ENCODE measurements at places on chromosomes 6 and 20.

GRCh38 chr6:96505363-96505762, 16.2 kb upstream of the UFL1 start:
- DNase-seq, result no peak

DNA sequence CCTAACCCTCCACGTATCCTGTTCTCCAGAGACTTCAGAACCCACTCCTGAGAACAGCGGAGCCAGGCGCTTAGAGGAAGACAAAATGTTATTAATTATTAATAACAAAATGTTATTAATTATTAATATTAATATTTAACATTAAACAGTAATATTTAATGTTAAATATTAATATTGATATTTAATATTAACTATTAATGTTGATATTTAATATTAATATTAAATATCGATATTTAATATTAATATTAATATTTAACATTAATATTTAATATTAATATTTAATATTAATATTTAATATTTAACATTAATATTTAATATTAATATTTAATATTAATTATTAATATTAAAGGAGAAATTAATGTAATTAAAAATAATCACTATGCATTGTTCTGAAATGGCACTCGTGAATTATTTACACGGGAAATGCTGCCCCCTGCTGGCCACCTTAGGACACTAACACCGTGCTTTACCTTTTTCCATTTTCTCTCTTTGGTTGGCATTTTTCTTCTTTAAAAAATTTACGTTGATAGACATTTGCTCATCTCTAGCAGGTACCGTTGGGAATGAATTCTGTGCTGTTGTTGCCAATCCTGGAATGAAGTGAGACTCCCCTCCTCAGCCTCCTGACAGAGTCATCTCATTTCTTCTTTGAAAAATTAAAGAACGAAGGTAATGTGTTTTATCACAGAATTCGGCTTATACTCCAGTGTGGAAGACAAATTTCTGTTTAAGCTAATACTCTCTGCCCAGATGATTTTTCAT, 7.5 kb upstream of the GGTLC1 start:
- peak; percentile 46 for DNase-seq

DNA sequence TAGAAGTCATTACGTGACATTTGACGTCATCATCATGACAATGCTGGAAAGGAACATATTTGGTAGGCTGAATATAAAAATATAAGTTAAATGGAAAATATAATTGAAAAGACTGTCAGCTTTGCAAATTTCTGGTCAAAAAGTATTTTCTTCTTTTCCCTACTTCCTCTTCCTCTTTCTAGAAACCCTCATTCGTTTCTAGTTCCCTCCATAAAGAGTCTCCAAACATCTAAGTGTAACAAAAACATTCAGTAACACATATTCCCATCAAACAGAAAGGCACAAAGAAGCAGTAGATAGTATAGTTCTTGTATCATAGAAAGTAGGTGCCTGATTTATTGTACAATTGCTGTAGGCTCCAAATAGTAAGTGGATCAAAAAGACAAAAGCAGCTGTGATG, 150.8 kb upstream of the FAM83B start:
- no peak for DNase-seq

GRCh38 chr6:104837158-104837557, 22.6 kb downstream of the HACE1 start:
- DNase-seq, result no peak

DNA sequence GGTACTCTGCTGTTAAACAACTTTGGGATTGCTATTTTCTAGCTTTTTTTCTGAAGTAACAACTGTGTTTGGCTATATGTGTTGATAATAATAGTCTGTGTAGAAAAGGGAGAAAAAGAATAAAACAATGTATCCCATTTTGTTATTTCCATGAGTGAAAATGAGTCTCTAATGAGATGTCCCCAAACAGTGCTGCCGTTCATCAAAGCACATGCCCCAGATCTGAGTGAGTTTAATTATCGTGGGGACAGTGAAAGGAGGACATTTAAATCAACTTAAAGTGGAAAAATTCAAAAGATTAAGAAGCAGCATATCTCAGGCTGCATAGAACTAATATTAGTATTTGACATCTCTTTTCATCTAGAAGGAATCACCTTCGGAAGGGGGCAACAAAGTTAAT, 59.6 kb downstream of the NCOA7 start:
- DNase-seq, result no peak

GRCh38 chr20:8457978-8458377, 325.9 kb downstream of the PLCB1 start:
- no peak for DNase-seq

DNA sequence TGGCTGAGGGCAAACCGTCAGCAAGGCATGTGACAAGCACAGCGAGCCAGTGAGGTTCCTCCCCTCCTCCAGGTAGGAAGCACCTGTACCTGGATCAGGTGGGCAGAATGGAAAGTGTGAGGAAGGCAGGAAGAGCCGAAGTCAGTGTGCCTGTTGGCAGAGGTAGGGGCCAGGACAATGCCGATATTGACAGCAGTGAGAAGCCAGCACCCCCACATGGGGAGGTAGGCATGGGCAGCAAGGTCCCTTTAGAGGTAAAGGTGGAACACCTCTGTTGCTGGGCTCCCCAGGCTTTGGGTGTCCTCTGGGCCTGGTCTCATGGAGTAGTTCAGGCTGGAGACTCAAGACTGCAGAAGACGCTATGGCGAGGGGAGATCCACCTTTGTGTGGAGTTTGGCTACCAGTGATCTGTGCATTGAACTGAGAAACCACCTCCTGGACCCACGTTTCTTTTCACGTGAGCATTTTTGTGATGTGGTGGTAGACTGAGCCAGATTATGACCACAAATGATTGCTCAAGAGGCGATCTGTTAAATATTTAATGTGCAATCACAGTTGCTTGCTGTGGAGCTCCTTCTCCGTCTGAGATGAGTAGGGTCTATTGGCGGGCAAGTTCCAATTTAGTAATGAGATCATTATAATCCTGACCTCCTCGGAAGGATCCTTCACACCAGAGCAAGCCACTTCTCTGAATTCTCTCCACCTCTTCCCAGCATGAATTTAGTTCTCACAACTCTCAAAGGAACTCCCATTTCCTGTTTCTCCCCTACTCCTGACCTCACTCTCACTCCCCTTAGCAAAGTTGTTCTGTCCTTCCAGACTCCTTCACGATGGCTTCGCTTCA, 174.8 kb downstream of the CDH26 start:
- no peak for DNase-seq

DNA sequence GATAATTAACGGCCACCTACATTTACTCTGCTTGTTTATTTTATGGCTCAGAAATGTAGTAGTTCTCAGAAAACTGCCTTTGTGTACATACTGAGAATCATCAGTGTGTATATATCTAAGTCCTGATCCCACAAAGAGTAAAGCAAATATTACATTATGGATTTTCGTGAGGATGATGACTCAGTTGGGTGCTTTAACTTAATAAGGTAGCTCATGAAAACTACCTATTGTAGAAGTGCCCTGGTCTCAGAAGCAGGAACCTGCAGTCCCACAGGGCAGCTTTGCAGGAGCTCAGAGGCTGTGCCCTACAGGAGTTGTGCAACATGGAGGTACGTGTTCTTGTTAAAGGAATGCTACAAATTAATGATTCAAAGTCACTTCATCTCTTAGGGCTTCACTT, 108.2 kb downstream of the PLG start:
- DNase-seq, result no peak

DNA sequence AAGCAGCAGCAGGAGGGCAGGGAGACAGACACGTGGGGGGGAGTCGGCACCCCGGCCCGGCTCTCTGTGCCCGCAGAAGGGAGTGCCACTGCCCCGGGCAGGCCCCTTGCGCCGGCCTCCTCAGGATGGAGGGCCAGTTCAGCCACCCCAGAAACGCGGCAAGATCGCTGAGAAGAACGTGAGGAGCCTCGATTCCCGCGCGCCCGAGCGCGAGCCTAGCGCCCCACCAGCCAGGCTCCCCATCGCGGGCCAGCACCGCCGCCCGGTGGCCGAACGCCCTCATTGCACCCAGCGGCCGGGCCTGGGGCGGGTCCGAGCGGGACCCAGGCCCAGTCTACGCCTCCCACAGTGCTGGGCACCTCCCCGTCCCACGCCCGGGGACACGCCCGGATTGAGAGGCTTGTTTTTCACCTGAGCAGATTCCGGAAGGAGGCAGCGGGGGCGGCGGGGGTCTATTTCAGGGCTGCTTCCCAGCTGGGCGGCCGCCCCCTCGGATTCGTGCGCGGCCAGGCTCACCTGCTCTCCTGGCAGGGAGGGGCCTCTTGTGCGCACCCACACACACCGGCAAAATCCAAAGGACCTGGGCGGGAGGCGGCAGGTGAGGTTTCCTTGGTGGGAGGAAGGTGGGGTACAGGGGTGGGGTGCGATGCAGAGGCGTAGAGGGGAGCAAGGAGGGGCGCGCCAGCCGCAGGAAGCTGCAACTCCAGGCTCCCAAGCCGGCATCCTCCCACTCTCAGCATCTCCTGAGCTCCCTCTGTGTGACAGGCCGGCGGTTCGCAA, 9.0 kb upstream of the GRM4 start:
- peak; percentile 38 for DNase-seq

- DNase-seq, result no peak
These were observed 1295.1 kb downstream of the EPHA7 start for GRCh38 chr6:92124200-92124651.

GRCh38 chr6:71126506-71126905, 162.1 kb upstream of the OGFRL1 start:
- no peak for DNase-seq

DNA sequence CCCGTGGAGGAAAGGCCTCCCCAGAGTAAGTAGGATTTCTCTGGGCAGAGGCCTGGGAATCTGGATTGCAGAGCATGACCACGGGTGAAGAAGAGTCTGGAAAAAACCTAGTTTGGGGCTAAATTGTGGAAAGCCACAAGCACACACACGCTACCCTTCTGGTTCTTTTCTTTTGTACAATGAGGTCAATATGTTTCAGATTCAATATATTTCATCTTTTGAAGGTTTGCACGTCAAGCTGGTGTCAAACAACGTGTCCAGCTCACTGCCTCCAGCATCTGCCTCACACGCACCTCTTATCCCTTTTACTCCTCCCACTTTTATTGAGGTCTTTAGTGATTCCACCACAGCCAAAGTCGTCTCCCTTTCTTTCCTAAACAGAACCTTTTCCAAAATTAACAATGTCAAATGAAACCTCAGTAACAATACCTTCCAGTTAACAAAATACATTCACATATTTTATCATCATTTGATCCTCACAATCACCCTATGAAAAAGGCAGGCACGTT, 773 bp upstream of the EPB41L2 start:
- DNase-seq, result no peak

DNA sequence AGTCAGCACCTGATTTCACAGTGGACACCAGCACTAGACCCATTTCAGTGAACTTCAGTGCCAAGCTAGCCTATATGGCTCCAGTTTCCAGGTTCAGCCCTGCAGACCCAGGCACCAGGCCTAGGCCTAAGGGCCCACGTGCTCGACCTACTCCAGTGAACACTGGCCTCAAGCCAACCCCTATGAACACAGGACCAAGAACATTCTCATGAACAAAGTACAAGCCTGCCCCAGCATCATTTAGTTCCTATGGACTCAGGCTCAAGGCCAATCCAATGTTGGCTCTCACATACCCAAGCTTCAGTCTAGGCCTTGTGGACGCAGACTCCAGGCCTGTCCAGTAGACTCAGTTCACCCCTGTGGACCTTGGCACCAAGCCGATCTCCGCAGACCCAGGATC, 385.5 kb downstream of the DHX35 start:
- no peak for DNase-seq

GRCh38 chr20:53165452-53165851, 193.3 kb downstream of the TSHZ2 start:
- no peak for DNase-seq

- DNase-seq, result no peak
These were observed 615 bp upstream of the NTSR1 start for GRCh38 chr20:62707921-62708521.

DNA sequence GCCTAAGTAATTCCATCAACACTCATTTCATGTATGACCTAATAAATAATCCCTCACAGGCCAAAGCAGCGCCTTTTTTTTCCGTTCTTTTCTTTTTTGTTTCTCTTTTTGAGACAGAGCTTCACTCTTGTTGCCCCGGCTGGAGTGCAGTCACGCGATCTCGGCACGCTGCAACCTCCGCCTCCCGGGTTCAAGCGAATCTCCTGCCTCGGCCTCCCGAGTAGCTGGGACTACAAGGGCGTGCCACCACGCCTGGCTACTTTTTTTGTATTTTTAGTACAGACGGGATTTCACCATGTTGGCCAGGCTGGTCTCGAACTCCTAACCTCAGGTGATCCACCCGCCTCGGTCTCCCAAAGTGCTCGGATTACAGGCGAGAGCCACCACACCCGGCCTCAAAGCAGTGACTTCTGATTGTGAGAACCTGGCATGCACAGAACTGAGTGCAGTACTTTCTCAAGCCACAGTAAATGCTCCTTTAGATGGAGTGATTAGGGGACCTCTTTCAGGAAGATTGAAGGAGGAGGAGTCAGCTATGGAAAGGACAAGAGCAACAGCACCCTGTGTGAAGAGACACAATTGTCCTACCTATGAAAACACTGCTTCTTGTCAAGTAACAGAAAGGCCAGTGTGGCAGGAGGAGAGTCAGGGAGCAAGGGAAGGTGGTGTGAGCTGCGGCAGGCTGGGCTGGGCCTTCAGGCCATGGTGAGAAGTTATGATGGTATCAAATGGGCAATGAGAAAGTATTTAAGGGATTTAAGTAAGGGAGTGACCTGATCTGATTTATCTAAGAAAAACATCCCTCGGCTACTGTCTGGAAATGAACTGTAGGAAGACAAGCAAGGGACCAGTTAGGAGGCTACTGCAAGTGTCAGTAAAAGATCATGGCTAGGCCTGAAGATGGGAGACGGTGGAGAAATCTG, 1.7 kb upstream of the SCAF8 start:
- no peak for DNase-seq

DNA sequence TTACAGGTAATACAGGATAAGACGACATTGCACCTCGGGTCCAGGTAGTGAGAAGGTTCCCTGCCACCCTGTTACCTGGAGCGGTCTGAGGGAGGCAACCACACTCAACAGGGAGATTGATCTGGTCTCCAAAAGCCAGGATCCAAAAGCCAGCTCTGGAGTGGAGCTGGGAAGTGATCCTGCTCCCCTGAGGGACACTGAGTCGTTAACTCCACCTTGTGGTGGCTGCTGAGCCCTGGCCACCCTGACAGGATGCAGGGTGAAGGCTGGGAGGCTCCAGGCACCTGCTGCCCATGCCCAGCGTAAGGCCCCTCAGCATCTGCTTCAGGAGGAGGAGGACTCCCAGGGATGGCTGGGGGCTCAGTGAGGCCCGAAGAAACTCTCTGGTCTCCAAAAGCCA, 38.7 kb upstream of the SLC22A2 start:
- DNase-seq, result no peak

- DNase-seq, result no peak
These were observed 141.7 kb downstream of the STXBP5 start for GRCh38 chr6:147345902-147346301.

DNA sequence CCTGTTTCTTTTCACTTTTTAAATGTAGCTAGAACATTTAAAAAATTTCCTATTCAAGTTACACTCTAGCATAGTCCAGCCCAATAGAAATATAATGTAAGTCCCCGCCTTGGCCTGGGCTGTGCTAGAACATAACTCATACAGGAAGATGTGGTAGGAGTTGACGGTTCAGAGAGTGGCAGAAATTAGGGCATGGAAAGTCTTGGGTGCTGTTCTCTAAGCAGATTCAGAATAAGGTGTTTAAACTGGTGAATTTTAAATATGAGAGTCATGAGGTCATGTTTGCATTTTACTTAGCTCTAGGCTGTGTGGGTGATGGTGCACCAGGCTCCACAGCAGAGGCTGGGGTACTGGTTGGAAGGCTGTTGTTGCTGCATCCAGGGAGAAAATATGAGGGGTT, 256.5 kb downstream of the FARS2 start:
- no peak for DNase-seq

- DNase-seq, result no peak
These were observed 180.9 kb downstream of the TTLL2 start for GRCh38 chr6:167505782-167506181.

GRCh38 chr20:23097636-23098580, 11.8 kb upstream of the CD93 start:
- no peak for DNase-seq

Data from effector memory CD4-positive, alpha-beta T cell (primary cell).